ENCODE measurements at places on chromosomes 5 and 9.

GRCh38 chr5:133827011-133827410, 141.4 kb downstream of the C5orf15 start:
- no peak for DNase-seq

GRCh38 chr5:169547508-169547907, 36.1 kb upstream of the SPDL1 start:
- no peak for DNase-seq

DNA sequence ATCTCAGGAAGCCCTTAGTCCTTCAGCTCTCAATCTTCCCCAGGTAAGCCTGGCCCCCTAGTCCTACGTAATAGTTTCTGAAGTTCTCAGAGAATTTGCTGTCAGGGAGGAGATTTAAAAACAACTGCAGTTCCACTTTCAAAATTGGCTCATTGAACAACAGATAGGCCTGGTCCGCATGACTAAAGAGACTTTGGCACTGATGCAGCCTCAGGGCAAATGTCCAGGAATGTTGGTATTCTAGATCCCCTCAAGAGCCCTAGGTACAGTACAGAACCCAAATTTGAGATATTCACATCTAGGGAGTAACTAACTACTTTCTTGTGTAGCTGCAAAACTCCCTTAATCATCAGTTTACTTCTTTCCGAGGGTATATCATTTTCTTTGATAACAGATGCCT, 162.8 kb downstream of the GABRG2 start:
- no peak for DNase-seq

GRCh38 chr5:180769821-180770220, 30.0 kb upstream of the OR2Y1 start:
- DNase-seq, result no peak

DNA sequence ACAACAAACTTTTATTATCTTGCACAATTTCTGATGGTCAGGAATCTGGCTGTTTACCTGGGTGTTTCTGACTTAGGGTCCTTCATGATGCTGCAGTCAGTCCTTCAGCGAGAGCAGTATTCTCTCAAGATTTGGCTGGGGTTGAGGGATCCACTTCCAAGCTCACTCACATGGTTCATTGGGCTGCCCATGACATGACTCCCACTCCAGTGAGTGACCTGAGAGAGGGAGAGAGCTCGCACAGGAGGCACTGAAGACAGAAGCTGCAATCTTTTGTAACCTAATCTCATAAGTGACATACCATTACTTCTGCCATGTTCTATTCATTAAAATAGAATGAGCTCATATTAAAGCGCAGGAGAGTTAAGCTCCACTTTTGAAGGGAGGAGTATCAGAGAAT, 212.6 kb downstream of the SPATA31D1 start:
- DNase-seq, result no peak

DNA sequence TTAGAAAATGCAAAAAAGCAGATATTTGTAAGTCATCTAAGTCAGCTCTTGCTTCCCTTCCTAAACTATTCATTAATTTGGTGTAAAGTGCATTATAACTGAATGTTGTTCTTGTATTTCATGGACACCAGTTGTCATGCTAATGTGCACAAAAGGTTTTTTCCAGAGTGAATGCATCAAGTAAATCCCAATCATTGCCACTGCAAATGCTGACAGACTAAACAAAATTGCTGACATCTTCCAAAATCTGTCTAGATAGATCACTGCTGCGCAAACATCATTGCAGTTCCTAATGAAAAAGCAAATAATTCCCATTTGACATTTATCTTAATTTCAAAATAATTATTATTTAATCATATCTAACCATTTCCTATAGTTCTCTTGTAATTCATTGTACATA, 161.7 kb downstream of the PDE4D start:
- DNase-seq, result no peak

- peak; percentile 60 for DNase-seq
These were observed 64.6 kb downstream of the ENC1 start for GRCh38 chr5:74575741-74576538.

- DNase-seq, result no peak
These were observed 5.8 kb downstream of the C5orf58 start for GRCh38 chr5:170238456-170239196.

DNA sequence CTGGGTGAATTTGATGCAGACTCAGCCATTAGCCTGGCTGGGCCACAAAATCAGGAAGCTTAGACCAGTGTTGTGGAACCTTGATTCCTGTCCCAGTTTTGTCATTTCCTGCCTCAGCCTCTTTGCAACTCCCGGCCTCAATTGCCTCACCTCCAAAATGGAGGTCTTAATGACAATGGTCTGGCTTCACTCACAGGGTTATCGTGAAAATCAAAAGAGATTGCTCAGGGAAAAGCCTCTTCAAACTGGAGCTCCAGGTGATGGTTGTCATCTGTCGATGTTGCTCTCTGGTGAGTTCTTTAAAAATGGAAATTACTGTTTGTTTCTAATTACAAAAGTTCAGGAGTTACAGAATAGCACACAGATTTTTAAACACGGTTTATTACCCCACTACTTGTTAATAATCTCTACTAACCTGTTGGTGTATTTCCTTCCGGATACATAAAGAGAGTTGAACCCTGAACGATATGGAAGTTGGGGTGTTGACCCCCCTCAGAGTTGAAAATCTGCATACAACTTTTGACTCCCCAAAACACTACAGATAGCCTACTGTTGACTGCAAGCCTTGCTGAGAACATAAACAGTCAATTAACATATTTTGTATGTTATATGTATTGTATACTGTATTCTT, 109.9 kb upstream of the CPEB4 start:
- no peak for DNase-seq

DNA sequence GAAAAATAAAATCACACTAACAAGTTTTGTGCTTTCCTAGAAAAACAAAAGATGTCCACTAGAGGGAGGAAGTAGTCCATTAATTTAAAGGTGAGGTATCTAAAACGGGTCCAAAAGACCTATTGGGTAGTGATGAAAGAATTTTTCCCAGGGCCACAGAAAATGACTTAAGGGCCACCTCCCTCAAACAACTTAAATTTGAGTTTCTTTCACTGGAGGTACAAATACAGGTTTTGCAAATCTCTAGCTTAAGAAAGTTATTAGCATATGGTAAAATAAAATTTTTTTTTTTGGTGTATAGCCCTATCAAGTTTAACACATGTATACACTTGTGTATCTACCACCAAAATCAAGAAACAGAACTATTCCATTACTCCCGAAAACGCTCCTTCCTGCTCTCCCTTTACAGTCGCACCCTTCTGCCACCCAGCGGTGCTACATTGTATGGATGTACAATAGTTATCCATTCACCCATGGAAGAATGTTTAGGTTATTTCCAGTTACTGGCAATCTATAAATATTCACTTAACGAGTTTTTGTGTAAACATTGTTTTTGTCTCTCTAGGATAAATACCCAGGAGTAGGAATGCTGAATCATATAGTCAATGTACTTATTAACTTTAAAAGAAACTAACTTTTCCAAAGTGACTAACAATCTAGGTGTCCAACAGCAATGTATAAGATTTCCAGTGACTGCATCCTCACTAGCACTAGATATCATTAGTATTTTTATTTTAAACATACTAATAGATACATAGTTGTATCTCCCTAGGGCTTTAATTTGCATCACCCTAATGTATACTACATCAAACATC, 21.9 kb downstream of the DEPDC1B start:
- DNase-seq, result no peak

DNA sequence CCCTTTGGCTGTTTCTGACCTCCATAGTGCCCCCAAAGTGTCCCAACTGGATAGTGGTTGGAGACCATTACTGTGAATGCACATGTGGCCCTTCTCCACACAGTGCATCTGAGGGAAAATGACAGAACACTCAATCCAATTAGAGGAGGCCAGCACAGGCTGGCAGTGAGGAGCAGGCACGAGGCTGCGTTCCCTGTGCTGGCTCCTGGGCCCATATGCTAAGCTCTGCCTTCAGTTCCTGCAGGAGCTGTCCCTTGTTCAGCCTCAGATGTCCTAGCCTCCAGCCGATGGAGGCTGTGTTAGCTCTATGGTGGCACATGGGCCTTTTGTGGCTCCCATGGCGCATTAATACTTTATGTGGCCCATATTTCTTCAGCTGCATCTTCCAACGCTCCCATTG, 35.8 kb downstream of the ALG2 start:
- no peak for DNase-seq

- DNase-seq, result no peak
These were observed 201.2 kb upstream of the MPDZ start for GRCh38 chr9:13480693-13481092.

GRCh38 chr5:77948476-77948875, 172.3 kb upstream of the TBCA start:
- no peak for DNase-seq

- DNase-seq, result no peak
These were observed 103.9 kb upstream of the MEGF10 start for GRCh38 chr5:127186657-127187056.

- DNase-seq, result no peak
These were observed 161.4 kb downstream of the PDZD2 start for GRCh38 chr5:31800351-31800750.

DNA sequence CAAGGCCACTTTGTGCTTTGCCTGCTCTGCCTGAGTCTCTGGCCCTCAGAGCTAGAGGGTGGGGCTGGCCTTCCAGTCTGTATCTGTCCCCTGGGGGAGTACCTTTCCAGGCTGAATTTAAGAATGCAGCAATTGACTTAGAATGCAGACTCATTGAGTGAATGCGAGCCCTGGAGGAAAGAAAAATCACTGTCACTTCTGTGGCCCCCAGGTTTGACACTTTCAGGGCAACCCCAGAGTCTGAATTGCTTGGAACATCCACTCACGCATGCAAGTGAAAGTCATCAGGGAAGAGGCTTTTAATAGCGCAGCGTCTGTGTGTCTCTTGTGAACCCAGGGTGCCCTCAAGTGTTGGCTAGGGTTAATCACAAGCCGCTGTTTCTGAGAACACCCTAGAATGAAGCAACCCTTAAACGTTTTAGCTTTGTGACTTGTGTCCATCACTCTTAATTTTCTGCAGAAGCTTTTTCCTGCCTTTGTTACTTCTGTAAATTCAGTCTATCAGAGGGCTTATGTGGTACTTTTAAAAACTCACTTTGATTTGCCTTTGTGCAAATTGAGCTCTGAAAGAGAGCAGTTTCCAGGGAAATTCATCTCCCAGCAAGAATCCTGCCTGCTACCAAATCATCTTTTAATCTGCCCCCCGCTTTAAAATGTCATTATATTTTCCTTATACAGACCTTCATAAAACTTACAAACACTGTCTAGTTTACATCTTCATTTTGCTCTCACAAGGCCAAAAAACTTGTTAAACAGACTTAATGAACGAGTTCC, 146.8 kb upstream of the IQGAP2 start:
- peak; percentile 19 for DNase-seq

Data from keratinocyte (primary cell).